ENCODE measurements at places on chromosomes 7 and 10.

GRCh38 chr7:112108981-112109380 lies 97.2 kb downstream of the DOCK4 start:
- H3K4me3 ChIP-seq, result no peak overlapping the region
- no peaks in the 10 kb centered on the region for H3K4me1 ChIP-seq
- no peaks in the 10 kb centered on the region for H3K27me3 ChIP-seq
- no peak for DNase-seq
- H3K36me3 ChIP-seq, result no peaks in the 10 kb centered on the region

- peaks cover 37% of the 10 kb centered on the region for H3K27me3 ChIP-seq
- H3K36me3 ChIP-seq, result no peaks in the 10 kb centered on the region
- H3K4me3 ChIP-seq, result no peak overlapping the region
- H3K4me1 ChIP-seq, result no peaks in the 10 kb centered on the region
These were observed 53.3 kb downstream of the DIP2C start for GRCh38 chr10:636016-636730.

- no peaks in the 10 kb centered on the region for H3K4me1 ChIP-seq
These were observed 84.1 kb upstream of the ZNF479 start for GRCh38 chr7:57216340-57216739.

- no peak overlapping the region for H3K27ac ChIP-seq
- no peaks in the 10 kb centered on the region for H3K36me3 ChIP-seq
- no peaks in the 10 kb centered on the region for H3K4me1 ChIP-seq
- no peak for DNase-seq
These were observed 88.5 kb downstream of the ANKRD7 start for GRCh38 chr7:118312966-118313365.

DNA sequence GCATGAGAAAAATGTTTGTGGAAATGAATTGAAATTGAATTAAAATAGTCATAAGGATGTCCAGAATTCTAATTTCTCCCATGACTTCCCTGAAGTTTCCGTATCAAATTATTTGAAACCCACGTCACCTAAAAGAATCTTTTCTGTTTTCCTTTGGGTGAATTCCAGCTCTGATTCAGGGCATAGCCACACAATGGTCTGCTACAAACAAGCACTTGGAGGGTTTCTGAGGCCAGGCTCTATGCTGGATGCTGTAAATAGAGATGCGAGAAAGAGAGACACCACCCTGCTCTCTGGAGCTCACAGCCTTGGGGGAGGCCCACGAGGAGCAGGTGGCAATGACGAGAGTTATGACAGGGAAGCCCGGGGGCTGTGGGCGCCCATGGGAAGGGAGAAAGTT lies 33.6 kb downstream of the GHRHR start:
- peaks cover 2% of the 10 kb centered on the region for H3K4me1 ChIP-seq
- H3K27me3 ChIP-seq, result peaks cover 26% of the 10 kb centered on the region
- DNase-seq, result no peak
- no peak overlapping the region for H3K4me3 ChIP-seq
- no peaks in the 10 kb centered on the region for H3K36me3 ChIP-seq

DNA sequence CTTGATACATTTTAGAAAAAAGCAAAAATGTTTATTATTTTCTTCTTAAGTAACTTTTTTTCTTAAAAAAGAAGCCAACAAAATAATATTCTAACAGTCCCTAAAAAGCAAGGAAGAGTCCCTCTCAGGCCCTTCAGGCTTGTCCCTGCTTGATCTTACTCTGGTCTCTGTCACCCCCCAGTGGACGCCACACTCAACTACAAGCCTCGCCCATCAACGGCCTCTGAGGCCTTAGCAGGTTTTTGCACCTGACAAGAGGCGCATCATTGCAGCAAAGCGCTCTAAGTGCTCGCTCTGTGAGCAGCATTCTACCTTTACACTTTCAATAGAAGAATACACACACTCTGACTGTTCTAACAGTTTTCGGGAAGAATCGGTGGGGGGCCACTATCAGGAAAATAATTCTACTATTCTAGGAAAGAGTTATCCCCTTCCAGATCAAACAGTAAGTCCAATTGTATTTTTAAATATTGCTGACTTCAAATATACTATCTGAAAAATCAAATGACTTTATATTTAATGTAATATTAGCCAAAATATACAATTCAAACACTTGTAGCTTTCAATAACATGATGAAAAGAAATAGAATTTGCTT lies 139.2 kb downstream of the USP6NL start:
- no peaks in the 10 kb centered on the region for H3K27me3 ChIP-seq
- no peak overlapping the region for H3K4me3 ChIP-seq
- peak; percentile 81 for DNase-seq
- H3K36me3 ChIP-seq, result no peaks in the 10 kb centered on the region
- no peak overlapping the region for H3K27ac ChIP-seq
- no peaks in the 10 kb centered on the region for H3K4me1 ChIP-seq

DNA sequence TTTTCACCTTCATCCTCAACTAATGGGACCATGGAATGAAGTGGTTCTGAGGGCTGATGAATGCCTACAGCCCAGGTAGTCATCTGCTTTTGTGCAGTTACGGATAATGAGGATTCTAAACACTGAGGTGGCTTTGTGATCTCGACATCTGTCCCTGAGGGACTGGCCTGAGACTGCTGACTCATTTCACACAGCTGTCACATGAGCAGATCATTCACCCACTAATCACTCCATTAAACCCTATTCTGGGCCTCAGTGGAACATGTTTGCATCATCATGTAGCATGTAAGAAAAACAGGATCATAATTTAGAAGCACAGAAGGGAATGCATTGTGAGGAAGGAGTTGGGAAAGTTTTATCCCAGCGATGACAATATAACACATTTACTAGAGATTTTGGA lies 79.4 kb upstream of the FEZF1 start:
- no peaks in the 10 kb centered on the region for H3K4me1 ChIP-seq
- DNase-seq, result no peak
- H3K27me3 ChIP-seq, result no peaks in the 10 kb centered on the region
- no peak overlapping the region for H3K27ac ChIP-seq

DNA sequence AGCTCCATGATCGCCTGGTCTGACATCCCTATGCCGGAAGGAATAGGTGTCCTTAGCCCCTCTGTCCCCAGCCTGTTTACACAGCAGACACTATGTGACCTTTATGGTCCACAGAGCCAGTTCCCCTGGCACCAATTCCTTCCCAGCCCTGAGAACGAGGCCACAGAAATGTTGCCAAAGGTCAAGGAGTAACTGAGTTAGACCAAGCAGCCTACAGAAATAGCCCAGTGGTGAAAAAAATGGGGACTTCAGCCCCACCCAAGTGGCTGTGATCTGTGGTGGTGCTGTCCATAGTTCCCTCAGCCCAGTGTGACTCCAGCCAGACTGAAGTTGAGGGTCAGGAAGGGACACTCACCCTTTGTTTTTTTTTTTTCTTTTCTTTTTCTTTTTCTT lies 2.5 kb downstream of the PGAM2 start:
- H3K4me3 ChIP-seq, result no peak overlapping the region
- no peak overlapping the region for H3K27ac ChIP-seq
- H3K27me3 ChIP-seq, result peaks cover 33% of the 10 kb centered on the region

- no peaks in the 10 kb centered on the region for H3K36me3 ChIP-seq
- no peaks in the 10 kb centered on the region for H3K27me3 ChIP-seq
- H3K27ac ChIP-seq, result no peak overlapping the region
- DNase-seq, result no peak
- H3K4me1 ChIP-seq, result no peaks in the 10 kb centered on the region
- no peak overlapping the region for H3K4me3 ChIP-seq
These were observed 281.3 kb downstream of the TNS3 start for GRCh38 chr7:47300472-47301104.

DNA sequence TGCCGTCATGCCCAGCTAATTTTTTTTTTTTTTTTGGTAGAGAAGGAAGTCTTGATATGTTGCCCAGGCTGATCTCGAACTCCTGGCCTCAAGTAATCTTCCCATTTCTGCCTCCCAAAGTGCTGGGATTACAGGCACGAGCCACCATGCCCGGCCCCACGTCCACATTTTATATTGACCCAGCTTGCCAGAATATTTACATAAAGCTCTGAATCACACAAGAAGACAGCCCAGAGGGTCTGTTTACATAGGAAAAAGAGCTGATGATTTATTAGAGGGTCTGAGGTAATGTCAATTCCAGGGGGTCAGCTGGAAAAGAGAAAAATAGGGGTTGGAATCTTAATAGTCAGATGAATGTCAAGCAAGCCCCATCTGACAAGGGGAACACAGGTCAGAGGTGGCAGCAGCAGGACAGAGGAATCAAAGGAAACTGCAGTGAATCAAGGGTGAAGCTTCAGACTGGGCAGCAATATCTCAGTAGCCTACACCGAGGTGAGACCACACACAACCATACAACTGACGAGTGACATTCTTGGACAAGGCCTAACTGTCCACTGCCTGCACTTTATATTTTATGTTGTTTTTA lies 15.8 kb upstream of the SLF2 start:
- DNase-seq, result no peak
- H3K27ac ChIP-seq, result no peak overlapping the region
- H3K4me1 ChIP-seq, result no peaks in the 10 kb centered on the region
- peaks cover 64% of the 10 kb centered on the region for H3K27me3 ChIP-seq
- no peak overlapping the region for H3K4me3 ChIP-seq

GRCh38 chr7:138871814-138872090 lies 73.8 kb upstream of the ATP6V0A4 start:
- DNase-seq, result no peak
- no peak overlapping the region for H3K4me3 ChIP-seq
- no peak overlapping the region for H3K27ac ChIP-seq

DNA sequence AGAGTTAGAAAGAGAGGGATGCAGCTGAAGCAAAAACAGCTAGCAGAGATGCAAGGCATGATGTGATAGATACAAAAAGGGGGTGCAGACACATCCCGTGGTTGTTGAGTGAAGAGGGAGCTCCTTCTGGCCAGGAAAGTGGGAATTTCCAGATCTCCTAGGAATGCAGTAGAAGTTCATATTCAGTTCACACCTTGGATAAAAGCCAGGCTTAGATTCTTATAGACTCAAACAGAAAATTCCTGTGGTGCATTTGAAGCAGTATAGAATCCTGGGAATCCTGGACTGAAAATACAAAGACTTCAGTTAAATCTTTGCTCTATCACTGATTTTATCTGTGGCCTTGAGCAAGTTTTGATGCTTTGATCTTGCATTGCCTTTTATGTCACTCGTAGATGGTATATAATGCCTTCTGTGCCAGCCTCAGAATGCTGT lies 33.9 kb downstream of the SGPL1 start:
- H3K4me1 ChIP-seq, result peaks cover 6% of the 10 kb centered on the region
- no peak overlapping the region for H3K4me3 ChIP-seq
- peaks cover 5% of the 10 kb centered on the region for H3K36me3 ChIP-seq
- H3K27ac ChIP-seq, result no peak overlapping the region
- no peaks in the 10 kb centered on the region for H3K27me3 ChIP-seq
- DNase-seq, result no peak

DNA sequence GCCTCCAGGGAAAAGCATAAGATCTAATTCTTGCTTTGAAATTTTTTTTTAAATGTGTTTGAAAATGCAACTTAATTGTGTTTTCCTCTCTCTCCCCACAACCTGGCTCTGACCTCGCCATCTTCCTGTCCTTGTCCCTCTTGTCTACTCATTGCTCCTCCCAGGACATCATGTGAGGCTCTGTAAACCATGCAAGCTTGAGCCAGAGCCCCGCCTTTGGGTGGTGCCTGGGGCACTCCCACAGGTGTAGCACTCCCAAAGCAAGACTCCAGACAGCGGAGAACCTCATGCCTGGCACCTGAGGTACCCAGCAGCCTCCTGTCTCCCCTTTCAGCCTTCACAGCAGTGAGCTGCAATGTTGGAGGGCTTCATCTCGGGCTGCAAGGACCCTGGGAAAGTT lies 9.8 kb upstream of the CDHR1 start:
- no peak overlapping the region for H3K27ac ChIP-seq
- H3K4me3 ChIP-seq, result no peak overlapping the region
- H3K27me3 ChIP-seq, result no peaks in the 10 kb centered on the region

GRCh38 chr10:1189166-1190051 lies 133.2 kb downstream of the WDR37 start:
- H3K36me3 ChIP-seq, result peaks cover 3% of the 10 kb centered on the region
- no peak overlapping the region for H3K27ac ChIP-seq
- peaks cover 21% of the 10 kb centered on the region for H3K27me3 ChIP-seq
- peaks cover 24% of the 10 kb centered on the region for H3K4me1 ChIP-seq
- DNase-seq, result no peak

- no peak overlapping the region for H3K4me3 ChIP-seq
- no peaks in the 10 kb centered on the region for H3K36me3 ChIP-seq
- DNase-seq, result no peak
- peaks cover 6% of the 10 kb centered on the region for H3K27me3 ChIP-seq
These were observed 169.5 kb downstream of the CPED1 start for GRCh38 chr7:121157885-121158590.

DNA sequence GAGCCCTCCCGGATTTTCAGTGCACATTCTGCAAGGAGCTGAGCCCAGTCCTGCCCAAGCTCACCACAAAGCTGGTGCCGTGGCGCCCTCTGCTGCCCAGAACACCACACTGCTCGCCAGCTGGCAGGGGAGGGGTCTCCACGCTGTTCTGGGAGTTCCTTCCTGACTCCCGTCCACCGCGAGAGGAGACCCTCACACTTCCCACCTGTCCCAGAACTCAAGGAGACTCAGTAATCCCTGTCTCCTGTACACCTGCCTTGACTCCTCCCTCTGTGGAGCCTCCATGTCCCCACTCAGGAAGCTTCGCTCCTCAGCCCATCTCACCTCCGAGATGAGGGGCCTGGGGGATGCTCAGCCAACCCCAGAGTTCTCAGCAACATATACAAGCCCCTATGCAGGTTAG lies 11.3 kb downstream of the C10orf105 start:
- H3K36me3 ChIP-seq, result no peaks in the 10 kb centered on the region
- peaks cover 7% of the 10 kb centered on the region for H3K27me3 ChIP-seq
- H3K27ac ChIP-seq, result peak overlapping the region; percentile 67
- no peak overlapping the region for H3K4me3 ChIP-seq
- peaks cover 46% of the 10 kb centered on the region for H3K4me1 ChIP-seq

DNA sequence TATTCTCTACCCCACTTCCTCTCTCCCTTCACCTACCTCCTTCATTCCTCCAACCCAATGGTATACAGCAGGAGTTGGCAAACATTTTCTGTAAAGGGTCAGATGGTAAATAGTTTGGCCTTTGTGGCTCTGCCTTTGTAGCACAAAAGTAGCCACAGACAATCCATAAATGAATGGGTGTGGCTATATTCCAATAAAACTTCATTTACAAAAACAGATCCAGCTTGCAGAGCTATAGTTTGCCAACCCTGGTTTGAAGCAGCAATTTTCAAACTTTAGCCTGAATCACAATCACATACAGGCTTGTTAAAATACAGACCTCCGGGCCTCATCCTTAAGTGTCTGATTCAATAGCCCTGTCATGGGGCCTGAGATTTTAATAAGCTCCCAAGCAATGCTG lies 110.5 kb downstream of the CPEB3 start:
- H3K4me3 ChIP-seq, result no peak overlapping the region
- no peak for DNase-seq
- H3K4me1 ChIP-seq, result no peaks in the 10 kb centered on the region
- H3K36me3 ChIP-seq, result peaks cover 7% of the 10 kb centered on the region
- no peak overlapping the region for H3K27ac ChIP-seq

GRCh38 chr10:3213208-3213607 lies 40.6 kb upstream of the PITRM1 start:
- no peaks in the 10 kb centered on the region for H3K4me1 ChIP-seq
- no peaks in the 10 kb centered on the region for H3K36me3 ChIP-seq
- DNase-seq, result no peak
- peaks cover 43% of the 10 kb centered on the region for H3K27me3 ChIP-seq

Measured in activated naive CD4-positive, alpha-beta T cell treated with anti-CD3 and anti-CD28 coated beads, Interleukin-2, amount 10 ng/mL, durations not matched to agents 7 days and 5 days (primary cell).